Stimulated activated CD8-positive, alpha-beta memory T cell treated with anti-CD3 and anti-CD28 coated beads, Interleukin-2, amount 100 ng/mL, for 48 hours (primary cell): ENCODE measurements at places on chromosomes 1 and 21.

DNA sequence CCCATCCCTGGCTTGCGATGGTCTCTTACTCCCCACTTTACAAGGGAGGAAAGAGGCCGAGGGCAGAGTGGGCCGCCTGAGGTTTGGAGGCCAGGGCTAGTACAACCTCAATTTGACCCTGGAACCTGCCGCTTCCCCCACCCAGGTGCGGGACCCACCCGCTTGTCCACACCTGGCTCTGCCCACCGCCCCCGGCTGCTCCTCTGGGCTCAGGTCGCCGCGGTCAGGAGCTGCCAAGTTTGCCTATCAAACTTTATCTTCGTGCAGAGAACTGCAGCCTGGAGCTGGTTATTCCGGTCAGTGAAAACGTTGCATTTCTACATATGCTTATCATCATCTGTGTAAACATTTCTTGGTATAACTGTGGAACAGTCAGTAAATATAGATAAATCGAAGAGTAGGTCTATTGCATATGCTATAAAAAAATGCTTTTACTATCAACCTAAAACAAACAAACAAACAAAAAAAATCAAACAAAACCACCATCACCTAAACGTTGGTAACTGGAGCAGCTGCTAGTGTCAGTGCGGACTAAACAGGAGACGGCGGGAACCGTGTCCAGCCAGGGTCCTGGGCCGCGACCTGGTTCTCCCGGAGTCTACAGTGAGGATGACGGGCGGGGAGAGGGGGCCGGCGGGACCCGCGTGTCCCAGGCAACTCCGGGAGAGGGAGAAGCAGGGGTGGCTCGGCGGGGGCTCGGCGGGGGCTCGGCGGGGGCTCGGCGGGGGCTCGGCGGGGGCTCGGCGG is 906 bp upstream of the ADARB1 start:
- no peak for DNase-seq

GRCh38 chr1:36349241-36349671 is 25.8 kb upstream of the EVA1B start:
- no peak for DNase-seq

GRCh38 chr21:16713331-16714117 is 799.3 kb upstream of the CXADR start:
- DNase-seq: no peak

GRCh38 chr1:37234941-37235418 is 200.7 kb upstream of the GRIK3 start:
- no peak for DNase-seq

DNA sequence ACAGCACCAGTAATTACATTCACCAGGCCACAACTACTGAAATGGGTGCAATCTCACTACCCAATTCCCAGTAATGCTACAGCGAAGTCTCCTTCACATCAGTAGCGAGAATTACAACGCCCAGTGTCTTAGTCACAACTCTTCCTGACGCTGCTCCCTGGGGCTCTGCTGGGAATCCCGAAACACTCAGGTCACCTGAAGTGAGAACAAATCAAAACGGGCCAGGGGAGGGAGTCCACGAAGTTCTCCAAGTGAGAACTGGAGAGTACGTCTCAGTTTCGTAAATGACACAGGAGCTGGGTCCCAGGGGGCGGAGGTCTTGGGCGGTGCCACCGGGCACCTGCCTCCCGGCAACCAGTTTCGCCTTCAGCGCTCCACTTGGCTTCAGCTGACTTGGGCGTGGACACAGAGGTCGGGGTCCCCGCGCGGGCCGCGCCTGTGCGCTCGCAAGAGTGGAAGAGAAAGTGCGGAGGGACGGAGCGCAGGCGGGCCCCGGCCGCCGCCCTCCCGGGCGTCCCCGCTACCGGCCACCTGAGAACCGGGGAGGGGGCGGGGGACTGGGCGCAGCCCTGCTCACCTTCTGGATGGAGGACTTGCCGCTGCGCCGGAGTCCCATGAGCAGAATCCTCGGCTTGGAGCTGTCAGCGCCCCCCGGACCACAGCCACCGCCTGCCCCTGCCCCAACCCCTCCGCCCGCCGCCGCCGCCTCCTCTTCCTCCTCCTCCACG is 575 bp downstream of the RRAGC start:
- DNase-seq: no peak

- no peak for DNase-seq
Observed at GRCh38 chr1:230703679-230704385, 10.1 kb downstream of the AGT start.

- DNase-seq: no peak
Observed at GRCh38 chr1:204974327-204974726, 68.7 kb upstream of the CNTN2 start.

DNA sequence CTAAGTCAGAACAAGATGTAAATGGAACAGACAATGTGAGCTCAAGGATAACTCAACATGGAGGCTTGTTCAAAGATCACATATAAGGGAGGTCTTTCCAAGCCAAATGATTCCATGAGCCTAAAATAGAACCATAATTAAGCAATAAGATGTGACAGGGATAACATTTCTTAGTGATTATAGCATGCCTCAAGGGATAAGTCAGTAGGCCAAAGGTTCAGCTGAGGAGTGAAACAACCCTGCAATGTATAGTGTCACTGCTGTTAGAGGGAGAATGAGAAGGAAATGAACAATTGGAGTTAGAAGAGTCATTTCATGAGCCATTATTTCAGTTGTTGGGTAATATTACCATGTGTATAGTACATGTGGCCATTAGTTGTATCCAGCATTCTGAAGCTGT is 25.0 kb downstream of the GORAB start:
- DNase-seq: no peak

DNA sequence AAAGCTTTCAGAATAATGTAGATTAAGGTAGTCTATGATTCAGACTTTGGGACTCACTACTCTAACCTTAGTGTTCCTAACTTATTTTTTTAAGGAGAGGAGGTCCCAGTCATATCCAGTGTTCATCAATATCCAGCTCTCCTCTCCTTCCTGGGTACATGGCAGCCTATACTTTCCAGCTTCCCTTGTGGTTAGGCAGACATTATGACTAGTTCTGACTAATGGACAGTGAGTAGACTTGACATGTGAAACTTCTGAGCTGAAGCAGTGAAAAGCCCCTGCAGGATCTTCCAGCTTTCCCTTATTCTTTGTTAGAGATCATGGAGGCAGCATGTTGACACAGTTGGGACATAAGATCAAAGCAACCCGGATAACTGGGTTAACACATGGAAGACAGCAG is 144.2 kb downstream of the PTPRU start:
- no peak for DNase-seq

GRCh38 chr1:39751595-39751994 is 12.9 kb downstream of the PPIE start:
- no peak for DNase-seq

DNA sequence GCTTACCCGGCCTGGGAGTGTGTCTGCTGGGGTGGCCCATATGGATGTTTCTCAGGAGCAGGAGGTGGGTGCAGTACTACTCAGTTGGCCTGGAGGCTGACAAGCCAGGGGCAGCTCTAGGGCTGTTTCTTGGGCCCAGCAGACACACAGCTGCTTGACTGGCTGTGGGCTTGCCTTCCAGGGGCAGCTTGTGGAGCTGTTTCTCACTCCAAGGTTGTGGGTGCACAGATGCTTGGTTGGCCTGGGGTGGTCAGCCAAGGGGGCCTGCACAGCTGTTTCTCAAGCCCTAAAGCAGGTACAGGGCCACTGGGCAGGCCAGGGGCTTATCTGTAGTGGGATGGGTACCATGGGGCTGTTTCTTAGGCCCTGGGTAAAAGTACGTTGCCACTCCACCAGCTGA is 1078.1 kb upstream of the ADGRL2 start:
- DNase-seq: no peak

DNA sequence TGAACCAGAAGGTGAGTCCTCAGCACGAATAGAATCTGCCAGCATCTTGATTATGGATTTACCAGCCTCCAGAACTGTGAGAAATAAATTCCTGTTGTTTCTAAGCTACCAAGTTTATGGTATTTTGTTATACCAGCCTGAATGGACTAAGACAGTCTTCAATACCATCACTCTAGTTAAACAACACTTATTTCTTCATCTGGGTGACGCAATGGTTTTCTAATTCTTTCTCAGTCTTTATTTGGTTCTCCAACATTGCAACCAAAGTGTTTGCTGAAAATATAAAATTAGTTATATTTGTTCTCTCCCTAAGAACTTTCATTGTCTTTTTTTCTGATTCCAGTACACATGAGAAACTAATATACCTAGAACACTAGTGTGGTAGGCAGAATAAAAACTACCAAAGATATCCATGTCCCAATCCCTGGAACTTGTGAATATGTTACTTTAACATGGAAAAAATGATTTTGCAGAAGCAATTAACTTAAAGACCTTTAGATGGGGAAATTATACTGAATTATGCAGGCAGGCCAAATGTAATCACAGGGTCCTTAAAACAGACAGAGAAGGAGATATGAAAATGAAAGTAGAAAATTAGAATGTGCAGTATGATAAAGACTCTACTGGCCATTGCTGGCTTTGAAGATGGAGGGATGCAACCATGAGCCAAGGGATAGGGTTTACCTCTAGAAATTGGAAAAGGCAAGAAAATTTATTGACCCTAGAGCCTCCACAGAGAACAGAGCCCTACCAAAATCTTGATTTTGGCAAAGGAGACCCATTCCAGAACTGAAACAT is 1115.1 kb downstream of the PLA2G4A start:
- no peak for DNase-seq

- DNase-seq: no peak
Observed at GRCh38 chr1:103937763-103938357, 188.2 kb downstream of the AMY1C start.

DNA sequence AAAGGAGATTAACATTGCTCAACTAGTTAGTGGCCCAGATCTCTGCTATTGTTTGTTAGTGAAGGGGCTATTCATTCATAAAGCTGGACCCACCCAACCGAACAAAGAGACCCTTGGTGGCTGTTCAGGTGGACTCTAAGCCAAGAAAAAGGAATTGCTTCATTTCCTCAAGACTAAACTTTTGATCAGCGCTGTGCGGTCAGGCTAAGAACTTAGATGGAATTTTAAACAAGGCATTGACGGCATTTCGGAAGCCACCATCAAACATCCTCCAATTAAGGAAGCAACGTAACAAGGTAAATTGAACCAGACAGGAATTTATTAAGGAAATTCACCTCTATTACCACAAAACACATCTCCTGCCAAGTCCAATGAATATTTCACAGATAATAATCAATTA is 19.9 kb upstream of the SHCBP1L start:
- no peak for DNase-seq

GRCh38 chr1:10745886-10746455 is 50.5 kb downstream of the CASZ1 start:
- DNase-seq: no peak

DNA sequence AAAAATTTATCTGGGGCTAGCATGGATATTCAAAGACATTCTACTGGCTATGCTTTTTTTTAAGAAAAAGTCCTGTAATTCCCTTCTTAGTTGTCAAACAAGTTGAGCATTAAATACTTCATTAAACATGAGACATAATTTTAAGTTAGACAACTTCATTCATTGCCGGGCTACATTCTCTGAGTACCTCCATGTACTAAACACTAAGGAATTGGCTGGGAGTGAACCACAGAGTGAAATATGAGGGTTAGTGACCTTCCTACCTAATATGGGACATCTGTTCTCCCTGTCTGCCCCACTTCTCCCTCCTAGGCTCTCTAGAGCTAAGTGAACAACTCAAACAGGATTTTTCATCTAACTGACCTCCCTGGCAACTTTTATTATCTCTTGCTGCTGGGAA is 370.4 kb downstream of the VAV3 start:
- DNase-seq: no peak

GRCh38 chr1:103101399-103101798 is 6.9 kb downstream of the COL11A1 start:
- DNase-seq: no peak

DNA sequence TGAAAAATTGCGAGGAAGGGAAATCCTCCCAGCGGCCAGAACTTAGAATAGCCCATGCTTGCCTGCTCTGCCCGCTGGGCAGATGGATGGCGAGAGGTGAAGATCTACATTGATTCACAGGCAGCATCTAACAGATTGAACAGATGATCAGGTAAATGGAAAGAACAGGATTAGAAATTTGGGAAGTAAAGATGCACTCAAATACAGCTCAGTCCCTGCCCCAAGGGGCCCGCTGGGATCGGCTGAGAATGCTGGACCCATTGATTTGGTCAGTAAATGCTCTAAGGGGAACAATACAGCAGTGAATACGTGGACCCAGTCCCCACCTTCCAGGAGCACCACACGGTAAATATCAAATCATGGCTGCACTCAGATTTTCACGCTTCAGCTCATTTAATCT is 248.2 kb downstream of the MATN1 start:
- DNase-seq: no peak

DNA sequence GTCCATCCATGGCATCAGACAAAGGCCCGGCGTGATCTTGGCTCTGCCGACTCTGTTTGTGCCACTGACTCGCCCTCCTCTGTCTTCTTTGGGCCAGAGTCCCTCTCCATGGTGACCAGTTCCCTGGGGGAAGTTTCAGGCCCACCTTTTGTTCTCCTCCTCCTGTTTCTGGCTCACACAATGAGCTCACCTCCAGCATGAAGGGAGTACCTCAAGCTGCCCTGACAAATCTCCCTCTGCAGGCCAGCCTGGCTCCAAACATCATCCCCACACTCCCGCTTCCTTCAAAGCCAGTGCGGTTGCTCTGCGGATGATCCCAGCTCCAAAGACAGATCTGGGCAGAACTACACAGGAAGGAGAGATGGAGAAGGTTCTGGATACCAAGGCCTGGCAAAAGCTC is 576.6 kb downstream of the NPHP4 start:
- DNase-seq: no peak

DNA sequence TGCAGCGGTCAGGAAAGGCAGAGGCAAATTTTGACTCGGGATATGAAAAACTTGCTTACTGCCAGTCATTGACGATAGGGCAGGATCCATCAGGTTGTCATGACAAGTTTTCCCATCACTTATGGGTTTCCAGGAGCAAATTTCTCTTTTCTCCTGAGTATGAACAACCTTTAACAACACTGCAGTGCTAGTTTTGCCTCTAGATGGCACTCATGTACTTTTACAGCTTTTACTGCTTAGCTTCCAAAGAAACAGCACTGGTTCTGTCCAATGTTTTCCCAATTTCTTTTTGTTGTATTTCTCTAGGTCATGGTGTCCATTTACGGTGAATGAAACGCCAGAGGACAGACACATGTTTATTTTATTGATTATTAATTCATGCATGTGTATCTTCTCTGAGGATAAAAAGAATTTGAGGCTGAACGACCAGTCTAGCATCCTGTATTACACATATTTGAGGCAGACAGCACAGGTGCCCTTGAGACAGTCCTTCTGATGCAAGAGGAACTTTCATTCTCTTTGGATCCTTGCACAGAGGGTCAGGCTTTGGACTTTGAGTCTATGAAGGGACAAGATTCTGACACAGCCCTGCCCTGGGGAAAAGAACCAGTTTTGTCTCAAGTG is 112.3 kb upstream of the TRABD2B start:
- DNase-seq: no peak
